Esophagus squamous epithelium (tissue), 5 donors: ENCODE measurements at places on chromosomes 3 and 15.

GRCh38 chr3:4674216-4674615 is 181.1 kb downstream of the ITPR1 start:
- DNase-seq = no peak

DNA sequence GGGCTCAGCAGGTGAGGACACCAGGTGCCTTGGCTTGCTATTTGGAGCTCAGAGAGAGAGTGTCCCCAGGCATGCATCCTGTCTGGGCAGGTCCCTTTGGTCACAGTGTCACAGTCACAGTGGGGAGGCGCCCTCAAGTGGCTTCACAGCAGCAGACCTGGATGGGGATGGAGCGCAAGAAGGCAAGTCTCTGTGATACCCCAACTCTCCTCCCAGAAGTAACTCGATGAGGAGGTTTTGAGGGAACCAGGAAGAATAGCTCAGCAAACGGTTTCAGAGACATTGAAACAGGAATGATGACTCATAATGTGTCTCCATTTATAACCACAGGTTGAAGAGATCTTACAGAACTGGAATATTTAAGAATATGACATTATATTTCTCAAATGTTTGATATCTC is 66.5 kb upstream of the SH3GL3 start:
- DNase-seq = no peak

DNA sequence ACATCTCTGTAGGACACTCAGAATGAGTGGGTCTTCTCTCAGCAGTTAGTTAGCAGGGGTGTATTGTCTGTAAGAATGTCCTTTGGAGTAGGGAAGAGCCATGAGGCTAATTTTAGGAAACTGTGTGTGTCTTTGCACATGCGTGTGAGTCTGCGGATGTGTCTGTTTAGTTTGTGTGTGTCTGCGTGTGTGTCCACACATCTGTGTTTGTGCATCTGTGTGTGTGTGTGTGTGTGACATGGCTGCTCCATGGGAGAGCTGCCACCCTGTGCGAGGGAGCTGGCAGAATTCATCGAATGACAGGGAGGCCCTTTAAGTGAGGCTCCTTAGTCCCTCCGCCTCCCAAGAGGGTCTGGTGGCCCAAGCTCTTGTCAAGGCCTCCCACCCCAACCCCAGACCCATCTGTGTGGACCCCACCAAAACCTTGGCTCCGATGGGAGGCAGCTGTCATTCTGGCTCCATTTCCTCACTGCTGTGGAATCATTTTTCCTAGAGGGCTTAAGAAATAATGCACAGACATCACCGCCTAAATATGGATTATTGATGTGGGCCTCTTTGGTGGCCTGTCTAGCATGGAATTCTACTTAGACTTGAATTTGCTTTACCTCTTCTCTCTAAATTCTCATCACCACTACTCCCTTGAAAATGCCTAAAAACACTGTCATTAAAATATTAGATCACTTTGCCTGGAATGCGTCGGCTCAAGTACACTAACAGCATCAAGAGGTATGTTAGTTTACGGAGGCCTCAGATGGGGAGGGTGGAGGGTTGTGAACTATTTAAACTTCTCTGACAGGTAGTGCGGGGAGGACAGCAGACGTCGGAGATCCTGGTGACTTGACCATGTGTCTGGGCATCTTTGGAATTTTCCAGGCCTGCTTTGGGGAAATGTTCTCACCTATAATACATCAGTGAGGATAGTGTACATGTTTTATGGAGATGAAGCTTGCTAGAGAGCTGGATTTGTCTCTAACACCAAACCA is 9.4 kb downstream of the ESYT3 start:
- DNase-seq = no peak

DNA sequence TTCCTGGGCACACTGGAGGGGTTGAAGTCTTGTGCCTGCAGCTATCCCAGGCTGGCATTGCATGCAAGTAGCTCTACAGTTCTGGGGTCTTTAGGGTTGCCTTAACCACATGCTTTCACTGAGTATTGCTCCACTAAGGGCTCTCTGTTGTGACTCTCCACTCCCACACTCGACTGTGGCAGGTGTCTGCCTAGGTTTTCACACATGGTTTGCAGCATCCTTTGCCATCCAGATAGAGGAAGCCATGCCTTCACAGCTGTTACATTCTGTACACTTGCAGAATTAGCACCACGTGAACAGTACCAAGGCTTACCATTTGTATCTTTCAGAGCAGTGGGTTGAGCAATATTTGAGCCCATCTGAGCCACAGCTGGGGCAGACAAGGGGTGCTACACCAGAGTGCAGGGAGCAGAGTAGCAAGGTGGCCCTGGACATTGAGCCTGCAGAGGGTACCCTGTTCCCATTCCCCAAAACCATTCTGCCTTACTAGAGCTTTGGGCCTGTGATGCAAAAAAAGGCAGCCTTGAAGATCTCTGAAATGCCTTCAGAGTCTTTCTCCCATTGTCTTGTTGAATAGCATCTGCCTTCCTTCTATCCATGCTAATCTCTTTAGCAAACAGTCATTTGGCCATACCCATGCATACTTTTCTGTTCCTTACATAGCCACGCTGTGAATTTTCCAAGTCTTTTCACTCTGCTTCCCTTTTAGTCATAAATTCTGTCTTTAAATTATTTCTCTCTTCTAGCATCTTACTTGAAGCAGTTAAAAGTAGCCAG is 95.2 kb upstream of the PLCL2 start:
- DNase-seq = no peak

- no peak for DNase-seq
Measured at GRCh38 chr3:104411757-104412156, 955.0 kb upstream of the ALCAM start.

GRCh38 chr3:68018275-68018674 is 363.9 kb upstream of the SUCLG2 start:
- no peak for DNase-seq

- no peak for DNase-seq
Measured at GRCh38 chr15:101308604-101309435, 13.8 kb upstream of the SNRPA1 start.

DNA sequence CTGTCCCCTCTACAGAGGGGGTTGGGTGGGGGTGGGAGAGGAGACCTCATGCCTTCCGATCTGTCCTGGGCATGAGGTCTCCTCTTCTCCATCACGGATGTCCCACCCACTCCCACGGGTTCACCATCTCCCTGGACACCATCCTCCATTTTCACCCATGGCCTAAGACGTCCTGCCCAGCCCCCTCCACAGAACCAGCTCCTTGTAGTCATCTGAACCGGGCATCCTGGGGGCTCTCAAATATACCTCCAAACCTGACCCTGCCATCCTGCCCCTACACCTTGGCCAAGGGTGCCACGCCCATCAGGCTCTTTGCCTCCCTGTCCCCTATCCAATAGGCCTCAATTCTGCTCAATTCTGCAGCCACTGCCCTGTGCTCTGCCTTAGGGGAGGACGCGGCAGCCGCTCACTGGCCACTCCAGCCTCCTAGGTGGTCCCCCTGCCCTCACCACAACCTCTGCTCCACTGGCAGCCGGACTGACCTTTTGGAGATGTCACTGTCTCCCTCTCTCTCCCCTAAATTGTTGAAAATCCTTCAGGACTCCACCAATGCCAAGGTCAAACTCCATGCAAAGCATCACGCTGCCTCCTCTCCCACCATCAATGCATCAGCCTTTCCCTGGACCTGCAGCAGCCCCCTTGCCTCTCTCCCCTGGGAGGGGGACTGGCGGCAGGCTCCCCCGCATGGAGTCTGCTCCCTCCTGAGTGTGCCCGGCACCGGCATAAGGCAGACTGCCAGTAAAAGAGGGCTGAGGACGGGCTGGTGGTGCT is 9.4 kb upstream of the ANPEP start:
- DNase-seq = no peak

DNA sequence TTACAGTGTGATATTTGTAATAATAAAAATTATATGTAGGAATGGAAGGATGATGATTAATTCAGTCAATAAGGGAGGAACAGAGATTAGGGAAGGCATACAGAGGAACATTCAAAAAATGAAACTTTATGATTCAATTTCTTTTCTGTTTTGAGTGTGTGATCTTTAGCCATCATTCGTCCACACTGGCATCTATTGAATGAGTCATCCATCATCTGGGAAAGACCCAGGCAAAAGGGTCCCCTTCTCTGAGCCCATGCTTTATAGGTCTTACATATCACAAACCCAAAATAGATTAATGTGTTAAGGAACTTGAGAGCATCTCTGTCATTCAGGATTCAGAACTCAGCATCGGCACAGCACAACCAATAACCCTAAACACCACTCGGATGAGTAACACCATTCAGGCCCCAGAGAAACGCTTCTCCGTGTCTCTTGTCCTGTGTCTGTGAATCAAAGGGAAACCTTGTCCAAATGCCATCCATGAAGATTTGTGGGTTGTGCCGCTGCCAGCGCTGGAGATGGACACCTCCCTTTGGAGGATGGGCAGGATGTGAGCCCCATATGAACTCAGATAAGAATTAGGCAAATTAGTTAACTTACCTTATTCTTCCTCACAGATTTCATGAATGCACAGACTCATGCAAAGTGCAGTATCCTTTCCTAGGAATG is 21.7 kb upstream of the TPM1 start:
- DNase-seq = no peak

DNA sequence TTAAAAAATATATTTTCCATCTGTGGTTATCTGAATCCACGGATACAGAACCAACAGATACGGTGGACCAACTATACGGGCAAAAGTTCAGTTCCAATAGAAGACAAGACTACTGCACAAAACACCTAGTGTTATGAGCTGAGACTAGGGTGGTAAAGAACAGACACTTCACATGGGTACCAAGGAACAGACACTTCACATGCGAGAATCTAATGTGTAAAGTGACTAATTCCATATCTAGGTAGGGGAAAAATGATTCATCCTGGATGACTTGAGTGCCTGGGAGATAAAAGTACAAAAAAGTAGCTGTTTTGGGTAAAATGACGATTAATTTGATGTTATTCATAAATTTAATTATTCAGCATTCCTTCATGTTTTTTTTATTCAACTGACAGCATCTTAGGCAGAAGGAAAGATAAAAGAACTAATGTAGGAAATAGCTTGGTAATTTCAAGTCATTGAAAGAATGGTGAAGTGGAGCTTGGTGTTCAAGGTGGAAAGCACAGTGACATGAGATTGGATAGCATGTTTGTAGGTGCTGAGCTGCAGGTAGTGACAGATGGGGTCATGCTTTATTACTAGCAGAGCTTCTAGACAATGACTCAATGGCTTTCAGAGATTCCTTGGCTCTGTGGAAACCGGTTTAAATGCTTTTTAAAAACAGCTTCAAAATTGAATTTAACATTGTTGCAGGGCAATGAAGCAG is 5.2 kb downstream of the CD200 start:
- no peak for DNase-seq

DNA sequence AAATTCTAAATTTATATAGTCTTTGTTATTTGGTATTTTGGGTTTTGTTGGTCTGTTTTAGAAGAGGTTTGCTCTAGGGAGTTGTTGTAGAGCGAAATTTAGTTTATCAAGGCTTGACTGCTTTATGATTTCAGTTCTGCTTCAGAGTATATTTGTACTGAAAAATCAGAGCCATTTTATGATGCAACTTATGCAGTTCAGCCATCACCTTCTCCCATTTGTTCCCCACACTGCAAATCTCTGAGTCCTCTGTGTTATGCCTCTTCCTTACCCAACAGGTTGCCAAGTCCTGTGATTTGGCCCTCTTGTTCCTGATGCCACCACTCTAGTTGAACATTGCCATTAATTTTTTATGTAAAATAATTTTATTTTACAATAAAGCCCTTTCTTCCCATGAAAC is 140.4 kb downstream of the ZNF609 start:
- DNase-seq = no peak

DNA sequence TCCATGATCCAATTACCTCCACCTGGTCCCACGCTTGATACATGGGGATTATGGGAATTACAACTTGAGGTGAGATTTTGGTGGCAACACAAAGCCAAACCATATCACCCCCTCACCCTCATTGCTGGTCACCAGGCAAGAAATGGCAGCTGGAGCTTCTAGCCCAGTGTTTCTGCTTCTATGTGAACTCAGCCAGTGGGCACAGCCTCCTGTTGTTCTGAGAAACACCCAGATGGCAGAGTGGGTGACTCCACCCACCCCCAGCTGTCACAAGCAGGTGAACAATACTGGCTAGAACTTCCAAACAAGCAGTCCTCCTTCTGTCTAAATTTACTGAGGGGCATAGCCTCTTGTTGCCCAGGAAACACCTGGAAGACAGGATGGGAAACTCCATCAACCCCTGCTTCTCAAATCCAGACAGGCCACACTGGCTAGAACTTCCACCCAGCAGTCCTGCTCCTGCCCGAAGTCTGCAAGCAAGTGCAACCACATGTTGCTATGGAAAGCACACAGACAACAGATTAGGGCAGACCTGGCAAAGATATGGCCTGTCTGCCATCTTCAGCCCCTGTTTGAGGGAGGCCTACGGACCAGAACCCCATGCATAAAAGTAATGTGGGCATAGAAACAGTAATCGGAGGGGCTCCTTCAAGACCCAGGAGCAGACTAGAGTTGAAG is 114.1 kb downstream of the DTWD1 start:
- DNase-seq = no peak

- no peak for DNase-seq
Measured at GRCh38 chr15:35256141-35256540, 171.0 kb upstream of the NANOGP8 start.
